ENCODE measurements at places on chromosomes 7 and 10.

DNA sequence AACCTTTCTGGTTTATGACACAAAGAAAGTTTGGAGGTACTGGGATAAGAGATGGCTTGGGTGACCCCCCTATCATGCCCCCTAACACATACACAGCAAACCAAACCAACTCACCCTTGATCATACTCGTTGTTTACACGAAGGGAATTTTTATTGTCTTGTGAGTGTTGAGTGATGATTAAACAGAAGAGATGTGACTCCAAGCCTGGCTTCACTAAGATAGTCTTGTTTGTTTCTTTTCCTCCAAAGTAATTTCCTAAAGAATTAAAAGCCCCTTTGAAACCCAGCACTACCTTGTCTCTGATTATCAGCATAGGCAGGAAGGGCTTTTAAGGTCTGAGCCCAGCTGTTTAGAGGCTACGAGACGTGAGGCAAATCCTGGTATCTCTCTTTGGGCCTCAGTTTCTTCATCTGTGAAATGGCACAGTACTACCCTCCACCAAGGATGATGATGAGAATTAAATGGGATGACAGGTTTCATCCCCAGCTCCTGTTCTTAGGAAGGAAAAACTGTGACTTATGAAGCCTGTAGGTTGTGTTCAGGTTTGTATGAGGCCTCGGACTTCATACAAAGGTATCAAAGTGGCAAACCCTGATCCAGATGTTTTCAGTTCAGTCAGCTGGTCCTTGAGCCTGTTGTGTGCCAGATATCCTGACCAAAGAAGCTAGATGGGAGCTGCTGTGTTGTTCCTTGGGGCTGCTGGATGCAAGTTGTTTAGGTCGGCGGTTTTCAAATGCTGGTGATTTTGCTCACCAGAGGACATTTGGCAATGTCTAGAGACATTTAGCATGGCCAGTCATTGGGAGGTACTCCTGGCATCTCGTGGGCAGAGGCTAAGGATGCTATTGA lies 51.8 kb downstream of the TCF7L2 start:
- no peak overlapping the region for H3K27ac ChIP-seq
- H3K4me1 ChIP-seq, result peaks cover 11% of the 10 kb centered on the region
- DNase-seq, result no peak
- H3K27me3 ChIP-seq, result no peaks in the 10 kb centered on the region
- H3K36me3 ChIP-seq, result peaks cover 5% of the 10 kb centered on the region

GRCh38 chr7:29957521-29958310 lies 31.9 kb downstream of the SCRN1 start:
- H3K4me1 ChIP-seq, result no peaks in the 10 kb centered on the region
- H3K27me3 ChIP-seq, result no peaks in the 10 kb centered on the region
- H3K4me3 ChIP-seq, result no peak overlapping the region
- DNase-seq, result peak; percentile 12
- H3K36me3 ChIP-seq, result peaks cover 69% of the 10 kb centered on the region
- H3K27ac ChIP-seq, result no peak overlapping the region

- DNase-seq, result no peak
- no peak overlapping the region for H3K27ac ChIP-seq
- no peaks in the 10 kb centered on the region for H3K27me3 ChIP-seq
- H3K36me3 ChIP-seq, result no peaks in the 10 kb centered on the region
- H3K4me1 ChIP-seq, result peaks cover 4% of the 10 kb centered on the region
- H3K4me3 ChIP-seq, result no peak overlapping the region
Observed at GRCh38 chr10:103762916-103763315, 92.5 kb downstream of the SH3PXD2A start.

DNA sequence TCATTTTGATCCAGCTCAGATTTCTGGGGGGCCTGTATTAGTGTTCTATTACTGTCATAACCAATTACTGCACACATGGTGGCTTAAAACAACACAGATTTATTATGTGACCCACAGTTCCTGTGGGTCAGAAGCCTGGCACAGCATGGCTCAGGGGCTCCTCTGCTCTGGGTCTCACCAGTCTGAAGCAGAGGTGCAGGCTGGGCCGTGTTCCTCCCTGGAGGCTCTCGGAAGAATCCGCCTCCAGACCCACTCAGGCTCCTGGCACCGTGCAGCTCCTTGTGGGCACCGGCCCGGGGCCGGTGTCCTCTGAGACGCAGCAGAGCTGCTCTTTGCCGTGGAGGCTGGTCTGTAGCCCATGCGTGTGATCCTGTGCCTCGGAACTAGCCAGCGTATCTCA lies 61.5 kb downstream of the RAMP3 start:
- no peaks in the 10 kb centered on the region for H3K4me1 ChIP-seq
- DNase-seq, result no peak
- H3K36me3 ChIP-seq, result no peaks in the 10 kb centered on the region
- peaks cover 11% of the 10 kb centered on the region for H3K27me3 ChIP-seq
- no peak overlapping the region for H3K27ac ChIP-seq

DNA sequence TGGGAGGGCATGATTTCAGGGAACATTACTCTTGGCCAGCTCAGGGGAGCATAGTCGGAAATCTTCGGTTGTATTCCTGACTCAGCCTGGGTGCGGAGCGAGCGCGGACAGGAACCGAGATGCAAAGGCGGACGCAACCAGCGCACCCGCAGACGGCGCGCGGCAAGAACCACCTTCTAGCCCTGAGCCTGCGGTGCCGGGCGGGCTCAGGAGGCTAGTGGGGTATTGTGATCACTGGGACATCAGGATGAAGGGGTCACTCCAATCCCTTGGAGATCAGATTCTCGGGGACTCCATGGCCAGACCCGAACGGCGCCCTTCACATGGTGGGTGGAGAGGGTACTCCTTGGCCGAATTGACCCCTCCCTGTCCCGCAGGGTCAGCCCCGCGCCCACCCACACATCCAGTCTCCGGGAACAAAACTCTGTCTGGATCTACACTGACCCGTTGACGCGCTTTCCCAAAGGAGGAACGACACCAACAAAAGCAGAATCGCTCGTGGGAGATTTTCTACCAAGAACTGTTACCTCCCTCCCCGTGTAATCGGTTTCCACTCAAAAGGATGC lies 730.5 kb downstream of the ZWINT start:
- no peak overlapping the region for H3K27ac ChIP-seq
- H3K27me3 ChIP-seq, result no peaks in the 10 kb centered on the region
- H3K4me3 ChIP-seq, result peak overlapping the region; percentile 32
- no peaks in the 10 kb centered on the region for H3K36me3 ChIP-seq

DNA sequence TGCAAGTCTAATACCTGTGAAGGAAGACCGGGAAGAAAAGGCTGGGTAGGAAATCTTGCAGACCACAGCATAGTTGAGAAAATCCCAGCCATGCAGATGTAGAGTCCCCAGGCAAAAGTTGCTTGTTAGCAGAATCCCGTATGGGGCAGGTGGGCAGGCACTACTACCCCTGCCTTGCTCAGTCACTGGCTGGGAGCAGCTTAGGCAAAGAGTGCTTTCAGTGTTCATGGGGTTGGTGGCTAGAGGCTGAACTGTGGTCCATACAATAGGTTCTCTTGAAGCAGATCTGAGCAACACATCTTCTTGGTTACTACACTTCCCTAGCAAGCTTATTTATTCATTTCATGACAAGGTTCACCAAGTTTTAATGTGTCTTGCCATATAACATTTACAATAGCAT lies 92.6 kb downstream of the AHCYL2 start:
- DNase-seq, result no peak
- no peaks in the 10 kb centered on the region for H3K27me3 ChIP-seq
- H3K27ac ChIP-seq, result no peak overlapping the region
- H3K4me1 ChIP-seq, result peaks cover 15% of the 10 kb centered on the region
- no peak overlapping the region for H3K4me3 ChIP-seq

- H3K36me3 ChIP-seq, result no peaks in the 10 kb centered on the region
- no peak overlapping the region for H3K4me3 ChIP-seq
- H3K4me1 ChIP-seq, result peaks cover 15% of the 10 kb centered on the region
- DNase-seq, result no peak
- no peaks in the 10 kb centered on the region for H3K27me3 ChIP-seq
- no peak overlapping the region for H3K27ac ChIP-seq
Observed at GRCh38 chr7:2158331-2159175, 74.2 kb downstream of the MAD1L1 start.
